ENCODE measurements at places on chromosomes 2 and 18. TPM values are rescaled to one million over a fixed set of nuclear protein-coding genes. Genes with fewer than 3 reads are reported as not detected.

The EDAR gene
- polyA plus RNA-seq: not detected

The PKDCC gene
- 145 TPM for polyA plus RNA-seq

The CFAP65 gene
- not detected for polyA plus RNA-seq

The SNRNP27 gene
- polyA plus RNA-seq: 61.4 TPM

The CD226 gene
- 0.11 TPM for polyA plus RNA-seq

The FBXO15 gene
- polyA plus RNA-seq: 0.43 TPM

The SNORC gene
- polyA plus RNA-seq: 0.59 TPM

The FOXD4L1 gene
- 0.07 TPM for polyA plus RNA-seq

The AGFG1 gene
- polyA plus RNA-seq: 21.5 TPM

The FMNL2 gene
- 7.9 TPM for polyA plus RNA-seq

The GAL3ST2 gene
- 0.09 TPM for polyA plus RNA-seq

The KCMF1 gene
- polyA plus RNA-seq: 28.2 TPM

The CRYGC gene
- not detected for polyA plus RNA-seq

The IL1R2 gene
- 1.9 TPM for polyA plus RNA-seq

The RFX8 gene
- 0.45 TPM for polyA plus RNA-seq

The POLR1B gene
- polyA plus RNA-seq: 3.1 TPM

The FTCDNL1 gene
- polyA plus RNA-seq: 1.7 TPM

The DNAH7 gene
- polyA plus RNA-seq: 0.16 TPM

The CGREF1 gene
- polyA plus RNA-seq: 4.7 TPM

The PSMA8 gene
- polyA plus RNA-seq: 0.05 TPM

The LRP1B gene
- 0.23 TPM for polyA plus RNA-seq

The ZRANB3 gene
- 0.88 TPM for polyA plus RNA-seq

The ABCG8 gene
- not detected for polyA plus RNA-seq

The INPP5D gene
- polyA plus RNA-seq: 3.6 TPM

The CNGA3 gene
- polyA plus RNA-seq: not detected

The ANKRD29 gene
- 3.2 TPM for polyA plus RNA-seq

The EPB41L3 gene
- 8.7 TPM for polyA plus RNA-seq

The POTEF gene
- polyA plus RNA-seq: 0.05 TPM

The MBD2 gene
- 27.3 TPM for polyA plus RNA-seq

The UBXN4 gene
- 38.6 TPM for polyA plus RNA-seq

The CD8B gene
- 0.20 TPM for polyA plus RNA-seq

The CROCC2 gene
- not detected for polyA plus RNA-seq

The SP9 gene
- not detected for polyA plus RNA-seq

The GALR1 gene
- polyA plus RNA-seq: 0.02 TPM

The SCYGR1 gene
- not detected for polyA plus RNA-seq

The NEMP2 gene
- 0.84 TPM for polyA plus RNA-seq

The MAB21L4 gene
- not detected for polyA plus RNA-seq

The GAREM2 gene
- polyA plus RNA-seq: 1.9 TPM

The TRABD2A gene
- 0.50 TPM for polyA plus RNA-seq

The CRACDL gene
- polyA plus RNA-seq: 2.7 TPM

The MC5R gene
- not detected for polyA plus RNA-seq

The ARHGEF33 gene
- 0.29 TPM for polyA plus RNA-seq

The MARCHF7 gene
- 33.6 TPM for polyA plus RNA-seq

The LGALSL gene
- polyA plus RNA-seq: 8.1 TPM

The UGT1A6 gene
- polyA plus RNA-seq: not detected

The CIB4 gene
- not detected for polyA plus RNA-seq

The HRH4 gene
- not detected for polyA plus RNA-seq

The PRSS56 gene
- 0.05 TPM for polyA plus RNA-seq

The FN1 gene
- polyA plus RNA-seq: 284 TPM

Measured in right cardiac atrium (tissue), 5 donors.